Activated T-cell treated with anti-CD3 and anti-CD28 coated beads for 4 hours (primary cell): ENCODE measurements at places on chromosomes 1 and 21.

DNA sequence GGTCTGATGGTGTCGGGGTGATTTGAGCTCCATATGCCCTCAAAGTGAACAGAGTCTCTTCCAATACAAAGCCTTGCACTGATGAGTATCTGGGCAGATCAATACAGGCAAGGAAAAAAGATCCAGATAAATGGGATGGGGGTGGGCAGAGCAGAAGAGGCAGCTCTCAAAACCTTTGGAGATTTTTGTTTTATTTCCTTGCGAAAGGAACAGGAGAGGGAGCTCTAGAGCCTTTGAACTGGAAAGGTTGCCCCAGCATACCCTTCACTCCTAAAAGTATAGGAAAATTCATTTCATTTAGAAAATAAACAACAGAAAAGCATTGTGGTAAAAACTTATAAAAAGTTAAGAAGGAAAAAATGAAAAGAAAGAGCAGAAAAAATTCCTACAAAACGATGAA, 31.4 kb upstream of the OLIG2 start:
- DNase-seq = no peak

GRCh38 chr1:235990330-235990795, 74.5 kb downstream of the NID1 start:
- DNase-seq = no peak

DNA sequence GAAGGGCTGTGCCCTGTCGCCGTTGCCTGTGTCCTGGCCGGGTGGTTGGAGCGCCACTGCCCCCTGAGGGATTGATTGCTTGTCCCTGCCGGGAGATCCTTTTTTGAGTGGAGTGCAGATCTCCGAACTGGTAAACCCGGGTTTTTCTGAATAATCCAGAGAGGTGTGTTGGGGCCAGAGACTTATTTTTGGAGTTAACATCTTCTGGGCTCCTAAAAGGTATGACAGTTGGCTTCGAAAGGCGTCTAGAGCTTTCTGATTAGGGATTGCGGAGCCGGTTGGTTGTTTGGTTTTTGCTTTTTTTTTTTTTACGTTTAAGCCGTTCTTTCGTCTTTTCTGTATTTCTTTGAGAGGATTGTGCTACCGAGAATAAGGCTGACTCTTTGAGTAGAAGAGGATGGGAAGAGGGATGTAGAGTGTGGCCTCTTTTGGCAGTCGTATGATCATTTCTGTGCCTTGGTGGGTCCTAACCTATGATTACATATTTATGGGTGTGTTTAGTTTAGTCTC, 756 bp downstream of the RLF start:
- no peak for DNase-seq

GRCh38 chr21:17780539-17780938, 38.6 kb downstream of the C21orf91 start:
- DNase-seq = no peak

DNA sequence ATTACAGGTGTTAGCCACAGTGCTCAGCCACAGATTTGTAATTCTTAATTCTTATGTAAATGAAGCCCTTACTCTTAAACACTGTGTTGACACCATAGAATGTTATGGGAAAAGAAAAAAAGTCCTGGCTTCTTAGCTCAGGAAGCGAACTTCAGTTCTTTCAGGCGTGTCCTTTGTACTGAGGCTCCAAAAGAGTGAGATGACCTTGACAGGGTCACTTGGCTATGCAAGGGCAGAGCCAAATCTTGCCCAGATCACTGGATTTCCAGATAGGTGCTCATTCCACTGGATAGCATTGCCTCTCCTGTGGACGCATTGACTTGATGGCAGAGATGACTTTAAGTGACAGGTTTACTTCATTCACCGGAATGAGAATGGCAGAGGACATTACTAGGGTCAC, 4.8 kb downstream of the NFYC start:
- no peak for DNase-seq

- DNase-seq = no peak
Observed at GRCh38 chr1:15358565-15359133, 51.0 kb upstream of the EFHD2 start.

DNA sequence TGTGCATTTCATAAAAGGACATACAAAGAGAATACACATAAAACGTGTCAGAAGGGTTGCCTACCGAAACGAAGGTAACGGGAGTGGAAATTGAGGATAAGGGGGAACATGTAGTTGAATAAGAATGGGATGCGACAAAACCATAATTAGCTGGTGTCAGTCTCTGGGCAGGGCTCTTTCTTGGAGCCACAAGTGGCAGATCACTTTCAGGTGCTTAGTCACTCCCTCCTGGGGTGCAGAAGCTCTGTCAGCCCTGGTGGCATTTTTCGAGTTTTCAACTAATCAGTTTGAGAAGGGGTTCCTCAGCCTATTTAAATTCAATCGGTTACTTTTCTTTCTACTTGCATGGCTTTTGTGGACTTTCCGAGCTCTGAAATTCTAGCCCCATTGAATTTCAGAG, 133.9 kb upstream of the IGSF21 start:
- DNase-seq = no peak

- no peak for DNase-seq
Observed at GRCh38 chr1:160210561-160210960, 5.4 kb downstream of the PEA15 start.

- peak; percentile 92 for DNase-seq
Observed at GRCh38 chr21:44927587-44928461, 7.1 kb upstream of the ITGB2 start.

GRCh38 chr1:14253676-14254075, 344.8 kb upstream of the KAZN start:
- DNase-seq = no peak

DNA sequence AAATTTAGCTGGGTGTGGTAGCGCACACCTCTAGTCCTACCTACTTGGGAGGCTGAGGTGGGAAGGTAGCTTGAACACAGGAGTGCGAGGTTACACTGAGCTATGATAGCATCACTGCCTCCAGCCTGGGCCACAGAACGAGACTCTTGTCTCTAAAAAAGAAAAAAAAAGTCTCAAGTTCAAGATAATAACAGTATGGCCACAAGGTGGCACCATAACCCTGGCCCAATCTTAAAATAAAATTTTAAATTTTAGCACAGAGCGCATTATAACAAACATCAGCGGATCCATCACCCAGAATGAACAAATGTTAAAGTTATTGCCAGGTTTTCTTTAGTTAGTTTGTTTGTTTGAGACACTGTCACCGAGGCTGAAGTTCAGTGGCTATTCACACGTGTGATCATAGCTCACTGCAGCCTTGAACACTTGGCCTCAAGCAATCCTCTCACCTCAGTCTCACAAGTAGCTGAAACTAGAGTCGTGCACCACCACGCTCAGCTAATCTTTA, 2.9 kb upstream of the HTR6 start:
- DNase-seq = peak; percentile 43

DNA sequence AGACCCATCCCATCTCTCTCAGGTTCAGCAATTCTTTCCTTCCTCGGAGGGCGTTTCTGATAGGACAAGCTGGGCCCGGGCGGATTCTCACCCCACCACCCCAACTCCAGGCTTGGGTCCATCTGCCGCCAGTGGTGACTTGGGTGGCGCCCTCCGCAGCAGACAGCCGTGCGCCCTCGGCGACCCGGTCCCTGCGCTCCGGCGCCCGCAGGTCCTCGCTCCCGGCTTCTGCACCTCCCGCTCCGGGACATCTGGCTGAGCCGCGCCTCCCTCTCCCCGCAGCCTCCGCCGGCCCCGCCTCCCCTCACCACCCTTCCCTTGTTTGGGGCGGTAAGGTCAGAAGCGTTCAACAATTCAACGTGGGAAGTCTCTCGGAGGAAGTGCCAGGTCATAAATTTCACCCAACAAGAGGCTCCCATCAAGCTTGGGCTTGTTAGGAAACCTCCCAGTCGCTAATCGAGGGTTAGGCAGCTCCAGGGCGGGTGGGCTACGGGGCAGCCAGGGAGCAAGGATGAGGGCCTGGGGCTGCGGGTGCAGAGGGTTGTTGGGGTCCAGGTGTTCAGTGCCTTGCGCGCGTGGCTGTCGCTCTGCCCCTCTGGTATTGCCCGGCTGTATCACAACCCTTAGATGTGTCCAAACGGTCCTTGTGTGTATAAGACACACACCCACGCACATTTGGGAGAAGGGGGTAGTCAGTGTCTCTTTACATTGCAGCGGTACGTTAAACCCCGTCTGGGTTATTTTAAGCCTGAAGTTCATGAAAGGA, 39.8 kb downstream of the OLIG1 start:
- no peak for DNase-seq

DNA sequence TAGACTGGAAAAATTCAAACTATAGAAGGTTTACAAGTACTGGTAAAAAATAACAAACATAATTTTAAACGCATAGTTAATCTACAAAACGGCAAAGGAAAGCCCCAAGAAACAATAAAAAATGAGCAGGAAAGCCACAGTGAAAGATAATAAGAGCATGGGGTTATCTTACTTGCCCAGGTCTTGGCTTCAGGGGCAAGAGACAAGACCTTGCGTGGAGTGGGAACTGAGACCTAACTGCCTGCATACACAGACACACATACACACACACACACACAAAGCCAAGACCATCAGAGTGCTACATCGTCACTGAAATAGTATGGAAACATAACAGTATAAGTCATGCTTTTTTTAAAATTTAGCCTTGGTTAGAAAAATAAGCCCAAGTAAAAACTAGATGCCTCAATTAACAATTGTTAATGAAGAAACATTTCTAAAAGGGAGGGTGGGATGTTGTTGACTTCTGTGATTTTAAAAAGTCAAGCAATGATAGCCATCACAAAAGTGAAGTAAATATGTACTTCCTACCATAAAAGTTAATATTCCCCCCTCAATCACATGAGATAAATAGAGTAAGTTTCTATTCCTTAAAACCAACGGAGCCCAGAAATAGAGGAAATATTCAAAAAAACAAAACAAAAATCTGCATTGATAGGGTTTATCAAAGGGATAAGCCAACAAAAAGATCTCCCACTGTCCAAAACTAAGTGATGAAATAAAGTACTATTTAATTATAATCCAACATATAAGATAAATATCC, 29.4 kb upstream of the CRP start:
- DNase-seq = no peak

DNA sequence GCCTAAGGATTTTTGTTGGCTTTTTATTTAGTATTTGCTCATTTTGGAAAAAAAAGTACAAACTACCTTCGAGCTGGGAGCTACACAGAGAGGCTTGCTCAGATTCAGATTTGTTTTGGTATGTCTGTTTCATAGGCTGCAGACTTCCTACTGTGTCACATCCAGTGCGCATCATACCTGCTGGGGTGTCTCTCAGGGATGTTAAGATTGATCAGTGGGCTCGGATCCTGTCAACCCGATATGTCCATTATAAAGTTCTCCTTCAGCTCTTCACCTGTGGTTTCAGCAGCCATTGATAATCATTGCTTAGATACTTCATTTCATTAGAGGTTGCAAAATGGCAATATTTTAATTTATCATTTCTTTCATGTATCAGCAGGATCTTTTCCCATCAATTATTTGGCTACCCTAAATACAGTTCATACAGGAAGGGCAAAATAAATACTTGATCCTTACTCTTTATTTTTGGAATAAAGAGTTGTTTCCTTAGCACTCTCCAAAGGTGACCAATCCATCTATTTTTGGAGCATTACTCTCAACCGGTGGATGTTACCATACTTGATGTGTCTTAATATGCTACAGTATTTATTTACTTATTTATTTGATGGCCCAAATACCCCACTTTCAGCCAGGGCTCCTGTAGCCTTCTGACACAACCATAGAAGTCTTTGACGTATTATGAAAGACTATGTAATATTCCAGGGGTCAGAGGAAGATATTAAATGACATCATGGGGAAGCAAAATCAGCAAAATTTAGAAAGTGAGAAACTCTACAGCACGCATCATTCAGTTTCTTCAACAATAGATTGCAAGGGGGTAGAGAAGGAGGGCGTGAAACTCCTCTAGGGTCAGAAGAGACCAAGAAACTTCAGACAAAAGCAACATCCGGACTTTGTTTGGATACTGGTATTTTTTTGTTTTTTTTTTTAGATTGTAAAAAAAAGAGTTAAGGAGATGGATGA, 55.3 kb upstream of the HNRNPU start:
- no peak for DNase-seq

GRCh38 chr21:46130831-46131587, 24.4 kb downstream of the FTCD start:
- DNase-seq = no peak

- no peak for DNase-seq
Observed at GRCh38 chr1:97499667-97500066, 421.2 kb downstream of the DPYD start.

GRCh38 chr1:107220036-107220435, 79.2 kb downstream of the NTNG1 start:
- no peak for DNase-seq

GRCh38 chr1:27886744-27887143, 14.4 kb downstream of the THEMIS2 start:
- DNase-seq = no peak

DNA sequence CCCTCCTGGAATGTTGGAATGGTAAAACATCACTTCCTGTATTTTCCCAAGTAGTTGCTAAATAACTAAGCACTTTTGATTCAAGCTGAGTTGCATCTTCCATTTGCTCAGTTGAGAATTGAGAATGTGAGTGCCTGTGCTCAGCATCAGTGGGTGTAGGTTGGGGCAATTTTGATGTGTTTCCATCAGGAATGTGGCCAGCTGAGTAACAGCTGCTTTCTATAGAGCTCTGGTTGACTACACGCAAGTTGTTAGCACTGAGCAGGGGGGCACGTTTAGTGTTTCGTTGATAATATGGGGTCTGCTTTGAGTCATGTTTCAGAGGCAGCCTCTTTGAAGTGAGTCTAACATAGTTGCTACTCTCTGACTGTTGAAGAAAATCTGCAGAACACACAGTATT, 41.5 kb downstream of the LRRC53 start:
- DNase-seq = no peak

DNA sequence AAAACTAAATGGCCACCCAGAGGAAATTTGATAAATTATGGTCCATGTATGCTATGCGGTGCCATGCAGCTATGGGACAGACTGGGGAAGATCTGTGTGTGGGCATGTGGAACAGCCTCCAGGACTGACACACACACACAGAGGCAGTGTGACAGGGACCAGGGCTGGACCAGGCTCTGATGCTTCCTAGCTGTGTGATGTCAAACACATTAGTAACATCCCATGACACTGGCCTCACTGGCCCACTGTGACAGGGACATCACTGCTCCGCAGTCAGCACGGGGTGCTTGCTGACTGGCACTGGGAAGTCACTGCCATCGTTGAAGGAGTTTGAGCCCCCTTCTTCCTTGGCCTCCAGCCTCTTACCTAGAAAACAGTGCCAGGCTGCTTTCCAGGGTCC, 13.9 kb downstream of the RAP1GAP start:
- DNase-seq = no peak

GRCh38 chr1:31640179-31640578, 4.5 kb downstream of the PEF1 start:
- DNase-seq = no peak

- DNase-seq = no peak
Observed at GRCh38 chr21:21148009-21148408, 149.8 kb downstream of the NCAM2 start.

GRCh38 chr1:214327514-214327913, 46.6 kb downstream of the SMYD2 start:
- no peak for DNase-seq

DNA sequence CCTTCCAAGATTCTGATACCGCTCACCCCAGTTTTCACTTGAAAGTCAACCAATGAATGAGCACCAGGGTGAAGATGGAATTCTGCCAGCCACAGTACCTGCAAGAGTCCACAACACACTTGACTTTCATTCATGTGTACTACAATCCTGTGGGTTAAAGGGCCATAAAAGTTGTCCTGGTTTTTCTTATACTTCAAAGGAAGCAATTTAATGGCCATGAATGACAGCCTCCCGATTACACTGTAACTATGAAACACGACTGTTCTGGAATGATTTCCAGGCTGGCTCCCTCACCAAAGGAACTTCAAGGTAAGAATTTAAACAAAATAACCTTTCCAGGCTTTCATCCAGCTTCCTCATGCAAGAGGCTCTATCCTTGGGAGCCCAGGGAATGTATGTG, 502.8 kb downstream of the SMYD3 start:
- no peak for DNase-seq
